Activated CD4-positive, alpha-beta T cell treated with anti-CD3 and anti-CD28 coated beads, Interleukin-2, amount 50 U/mL, for 24 hours (primary cell): ENCODE measurements at places on chromosomes 6 and 20.

- DNase-seq, result no peak
Measured at GRCh38 chr6:82680192-82680591, 316.6 kb downstream of the TPBG start.

GRCh38 chr6:105568142-105568541, 165.3 kb upstream of the PREP start:
- no peak for DNase-seq

DNA sequence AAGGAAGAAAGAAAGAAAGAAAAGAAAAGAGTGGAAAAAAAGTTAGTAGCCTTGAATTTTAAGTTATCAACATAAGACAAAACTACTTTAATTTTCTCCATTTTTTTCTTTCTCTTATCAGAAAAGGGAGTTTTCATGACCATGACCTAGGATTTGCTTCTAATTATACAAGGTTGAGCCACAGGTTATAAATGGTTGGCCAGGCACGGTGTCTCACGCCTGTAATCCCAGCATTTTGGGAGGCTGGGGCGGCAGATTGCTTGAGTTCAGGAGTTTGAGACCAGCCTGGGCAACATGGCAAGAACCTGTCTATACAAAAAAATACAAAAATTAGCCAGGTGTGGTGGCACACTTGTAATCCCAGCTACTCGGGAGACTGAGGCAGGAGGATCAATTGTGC, 7.8 kb upstream of the MTRES1 start:
- DNase-seq, result no peak

DNA sequence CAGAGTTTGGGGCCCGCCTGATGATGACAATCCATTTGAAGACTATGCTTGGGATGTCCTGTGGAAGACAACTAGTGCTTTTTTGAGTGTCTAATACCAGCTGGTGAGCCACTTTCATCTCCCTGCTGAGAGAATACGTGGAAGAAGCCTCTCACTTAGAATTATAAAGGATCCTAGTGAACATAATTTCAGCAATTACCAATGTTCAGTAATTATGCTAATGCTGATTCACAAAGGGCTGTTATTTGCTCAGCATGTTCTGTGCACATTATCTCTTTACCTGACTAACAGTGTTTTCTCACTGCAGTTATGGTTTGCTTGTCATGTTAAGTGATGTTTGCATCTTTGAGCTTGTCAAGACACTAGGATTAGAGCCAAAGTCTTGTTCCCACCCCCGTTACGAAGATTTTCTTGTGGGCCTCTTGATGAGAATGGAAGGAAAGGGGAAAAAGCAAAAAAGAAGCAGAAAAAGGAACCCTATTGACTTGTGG, 282.1 kb upstream of the CHD6 start:
- no peak for DNase-seq

GRCh38 chr6:20279051-20279450, 66.8 kb upstream of the MBOAT1 start:
- no peak for DNase-seq

DNA sequence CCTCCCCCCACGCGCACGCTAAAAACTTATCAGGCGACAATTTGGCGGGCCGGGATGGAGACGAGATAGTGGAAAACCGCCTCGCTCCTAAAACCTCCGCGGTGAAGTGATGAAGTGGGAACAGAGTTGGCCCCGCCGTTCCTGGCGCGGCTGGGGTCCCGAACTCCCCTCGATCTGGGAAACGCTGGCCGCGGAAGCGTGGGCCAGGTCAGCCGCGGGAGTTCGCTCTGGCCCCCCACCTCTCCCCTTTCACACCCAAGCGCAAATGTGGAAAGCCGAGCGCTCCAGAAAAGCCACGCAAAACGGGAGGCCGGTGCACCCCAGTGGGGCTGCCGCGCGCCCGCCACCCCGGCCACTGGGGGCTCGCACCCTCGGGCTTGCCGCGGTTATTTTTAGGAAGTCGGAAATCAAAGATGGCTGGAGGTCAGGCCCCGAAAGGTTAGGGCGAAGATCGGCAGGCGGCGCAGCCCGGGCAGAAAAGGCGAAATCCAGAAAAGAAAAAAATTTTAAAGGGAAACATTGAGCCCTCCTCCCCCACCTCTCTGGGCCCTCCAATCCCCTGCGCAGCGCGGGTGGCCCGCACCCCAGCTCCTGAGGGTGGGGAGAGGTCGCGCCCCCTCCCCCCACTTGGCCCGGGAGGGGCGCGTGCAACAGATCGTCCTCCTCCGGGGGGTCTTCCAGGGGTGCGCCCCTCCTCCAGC, 1.0 kb downstream of the SALL4 start:
- no peak for DNase-seq

GRCh38 chr20:60653111-60653845, 598.8 kb upstream of the CDH4 start:
- no peak for DNase-seq

GRCh38 chr6:122276637-122277036, 122.8 kb upstream of the HSF2 start:
- no peak for DNase-seq

DNA sequence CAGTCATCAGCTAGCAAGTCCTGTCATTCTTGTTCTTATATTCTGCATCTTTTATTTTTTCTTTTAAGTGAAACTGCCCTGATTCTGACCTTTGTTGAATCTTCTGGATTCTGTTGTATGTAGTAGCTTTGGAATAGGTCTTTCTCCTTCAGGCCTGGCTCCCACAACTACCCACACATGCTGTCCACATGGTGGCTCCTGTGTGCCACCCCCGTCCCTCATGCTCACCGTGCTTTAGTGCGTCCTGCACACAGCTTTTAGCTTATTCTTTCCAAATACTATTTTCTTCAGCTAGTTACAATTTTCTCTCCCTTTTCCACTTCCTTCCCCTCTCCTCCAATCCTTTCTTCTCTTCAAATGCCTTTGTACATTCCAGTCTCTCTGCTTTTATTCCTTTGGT, 61.8 kb downstream of the CTNNBL1 start:
- no peak for DNase-seq

DNA sequence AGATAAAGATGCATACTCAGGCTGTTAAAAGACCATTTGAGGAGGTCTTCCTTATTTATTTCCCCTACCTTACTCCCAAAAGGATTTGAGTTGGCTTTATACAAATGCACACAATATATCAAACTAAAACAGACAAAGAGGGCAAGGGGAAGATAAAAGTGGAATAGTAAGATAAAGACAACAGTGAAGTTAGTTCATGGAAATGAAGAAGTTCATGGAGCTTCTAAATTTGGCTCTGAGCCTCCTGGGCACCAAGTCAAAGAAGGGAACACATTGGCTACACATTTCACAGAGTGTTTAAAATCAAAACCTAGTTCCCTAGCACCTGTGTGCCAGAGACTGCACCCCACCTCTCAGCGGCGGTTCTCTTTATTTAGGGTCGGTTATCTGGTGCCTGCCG, 25.8 kb upstream of the ARMC2 start:
- DNase-seq, result no peak

DNA sequence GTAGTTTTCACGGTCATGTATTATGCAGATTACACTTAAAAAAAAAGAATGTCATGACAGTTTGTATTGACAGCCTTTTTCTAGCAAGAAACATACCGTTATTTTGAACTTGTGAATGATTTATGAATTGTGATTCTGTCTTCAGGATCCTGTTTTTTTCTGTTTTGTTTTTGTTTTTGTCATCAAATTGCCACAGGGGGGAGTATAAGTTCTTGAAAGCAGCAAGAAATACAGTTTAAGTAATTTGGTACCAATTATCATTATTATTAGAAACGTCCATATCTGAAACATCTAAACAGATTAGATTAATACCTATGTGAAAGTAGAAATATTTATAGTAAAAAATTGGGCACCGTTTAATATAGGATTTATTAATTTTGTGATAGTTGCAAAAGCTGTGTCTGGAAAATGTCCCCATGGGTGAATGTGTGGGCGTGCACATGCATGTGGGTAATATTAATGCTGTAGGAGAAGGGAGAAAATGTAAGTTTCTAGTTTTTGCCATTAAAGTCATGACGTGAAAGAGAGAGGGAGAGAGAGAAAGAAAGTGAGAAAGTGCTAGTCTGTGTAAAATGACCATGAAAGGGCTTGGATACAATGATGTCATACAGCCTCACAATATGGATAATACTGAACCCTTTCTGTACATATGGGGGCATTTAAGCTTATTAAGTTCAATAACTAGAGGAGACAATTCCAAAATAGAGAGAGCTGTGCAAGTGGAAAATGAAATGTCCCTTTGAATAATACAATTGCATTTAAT, 9.4 kb upstream of the CCN2 start:
- no peak for DNase-seq

- DNase-seq, result no peak
Measured at GRCh38 chr6:13838616-13839015, 24.3 kb upstream of the MCUR1 start.

- DNase-seq, result no peak
Measured at GRCh38 chr6:158284007-158284875, 28.0 kb upstream of the TULP4 start.

DNA sequence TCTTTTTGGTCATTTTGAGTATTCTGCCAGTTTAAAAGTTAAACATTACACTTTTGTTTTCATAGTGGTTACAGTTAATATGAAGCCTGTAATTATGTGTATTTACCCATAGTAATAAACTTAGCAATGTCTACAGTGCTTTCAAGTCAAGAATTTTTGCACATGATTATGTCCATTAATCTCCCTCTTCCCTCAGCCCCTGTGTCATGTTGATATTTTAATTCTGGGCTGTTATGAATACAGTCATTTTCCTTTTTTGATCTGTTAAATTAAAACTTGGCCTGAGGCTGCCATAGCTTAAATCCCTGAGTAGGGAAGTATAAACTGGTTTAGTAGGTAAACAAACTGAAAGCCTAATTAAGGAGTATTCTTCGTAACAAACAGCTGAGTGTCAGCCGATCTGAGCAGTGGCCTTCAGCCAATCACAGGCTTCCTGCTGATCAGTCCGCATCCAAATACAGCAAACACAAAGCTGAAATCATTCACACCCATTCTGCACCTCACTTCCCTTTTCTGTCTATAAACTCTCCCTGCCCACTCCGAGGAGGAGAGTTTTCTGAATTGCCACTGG, 9.5 kb upstream of the SFT2D1 start:
- no peak for DNase-seq

DNA sequence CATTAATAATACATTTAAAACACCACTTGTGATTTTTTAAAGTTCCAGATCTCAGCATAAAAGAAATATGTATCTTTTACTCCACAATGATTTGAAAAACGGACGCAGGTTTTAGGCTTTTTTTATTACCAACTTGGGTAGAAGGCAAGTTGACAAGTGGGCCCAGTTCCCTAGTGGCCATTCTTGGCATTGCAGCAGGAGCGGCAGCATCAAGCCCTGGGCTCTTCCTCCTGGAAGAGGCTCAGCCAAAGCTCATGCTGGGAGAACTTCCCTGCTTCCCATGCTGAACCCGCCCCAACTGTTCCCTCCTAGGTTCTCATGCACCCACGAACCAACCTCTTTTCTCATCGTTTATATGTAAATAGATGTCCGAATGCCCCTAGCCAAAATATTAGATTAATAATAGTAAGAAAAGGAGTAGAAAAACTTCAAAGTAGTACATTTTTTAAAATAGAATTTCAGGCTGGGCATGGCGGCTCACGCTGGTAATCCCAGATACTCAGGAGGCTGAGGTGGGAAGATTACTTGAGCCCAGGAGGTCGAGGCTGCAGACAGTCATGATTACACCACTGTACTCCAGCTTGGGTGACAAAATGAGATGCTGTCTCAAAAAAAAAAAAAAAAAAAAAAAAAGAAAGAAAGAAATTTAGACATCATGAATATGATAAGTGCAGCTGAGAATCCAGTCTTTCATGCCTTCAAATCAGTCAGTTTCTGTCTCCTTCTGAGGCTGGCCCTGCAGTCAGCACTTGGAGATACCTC, 18.2 kb upstream of the MYB start:
- no peak for DNase-seq

DNA sequence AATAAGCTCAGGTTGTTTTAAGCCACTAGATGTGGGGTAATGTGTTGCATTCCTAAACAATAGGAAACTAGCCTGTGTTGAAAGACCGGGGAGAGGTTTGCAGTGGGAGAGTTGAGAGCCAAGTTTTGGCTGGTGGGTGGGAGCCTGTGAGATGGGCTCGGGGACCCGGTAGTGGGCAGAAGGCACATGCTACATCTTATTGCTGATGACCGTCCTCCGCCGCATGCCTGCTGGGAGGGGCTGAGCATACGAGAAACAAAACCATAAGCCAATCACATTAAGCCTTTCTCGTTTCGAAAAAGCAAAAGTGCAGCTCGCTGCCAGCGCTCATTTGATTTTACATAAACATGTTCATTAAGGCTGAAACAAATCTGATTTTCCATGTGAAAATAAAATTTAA, 57.4 kb upstream of the MPC1 start:
- no peak for DNase-seq

- DNase-seq, result no peak
Measured at GRCh38 chr20:13611611-13612125, 27.1 kb downstream of the TASP1 start.
